ENCODE measurements at places on chromosomes 11 and 22.

GRCh38 chr11:111387363-111387762 is 8.3 kb upstream of the POU2AF1 start:
- no peak for DNase-seq

GRCh38 chr11:64084951-64085710 is 49.4 kb downstream of the FLRT1 start:
- no peak for DNase-seq

- DNase-seq, result peak; percentile 62
These were observed 658.2 kb downstream of the NTM start for GRCh38 chr11:132028380-132029240.

DNA sequence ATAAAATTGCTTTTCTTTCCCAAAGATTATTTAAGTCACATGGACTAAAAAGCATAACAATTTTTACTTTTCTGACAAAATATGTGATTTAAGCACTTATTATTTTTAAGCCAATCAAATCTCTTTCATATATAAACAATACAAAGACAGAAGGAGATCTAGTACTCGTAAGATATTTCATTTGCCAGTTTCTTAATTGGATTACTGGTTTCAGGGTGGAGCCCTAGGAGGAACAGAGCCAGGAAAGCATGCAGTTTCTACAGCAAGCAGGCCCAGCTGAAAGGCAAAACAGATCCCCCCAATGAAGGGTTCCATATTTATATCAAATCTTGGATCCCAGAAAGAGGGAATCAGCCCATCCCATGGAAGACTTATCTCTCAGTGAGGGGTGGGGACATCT is 177.0 kb downstream of the KIF18A start:
- no peak for DNase-seq

GRCh38 chr11:121554552-121554951 is 101.8 kb upstream of the SORL1-AS1 start:
- no peak for DNase-seq

GRCh38 chr11:19644316-19644715 is 68.3 kb upstream of the NAV2 start:
- peak; percentile 30 for DNase-seq

- no peak for DNase-seq
These were observed 23.0 kb downstream of the LIMK2 start for GRCh38 chr22:31235081-31235480.

- DNase-seq, result no peak
These were observed 19.9 kb downstream of the IL10RA start for GRCh38 chr11:118006153-118006534.

DNA sequence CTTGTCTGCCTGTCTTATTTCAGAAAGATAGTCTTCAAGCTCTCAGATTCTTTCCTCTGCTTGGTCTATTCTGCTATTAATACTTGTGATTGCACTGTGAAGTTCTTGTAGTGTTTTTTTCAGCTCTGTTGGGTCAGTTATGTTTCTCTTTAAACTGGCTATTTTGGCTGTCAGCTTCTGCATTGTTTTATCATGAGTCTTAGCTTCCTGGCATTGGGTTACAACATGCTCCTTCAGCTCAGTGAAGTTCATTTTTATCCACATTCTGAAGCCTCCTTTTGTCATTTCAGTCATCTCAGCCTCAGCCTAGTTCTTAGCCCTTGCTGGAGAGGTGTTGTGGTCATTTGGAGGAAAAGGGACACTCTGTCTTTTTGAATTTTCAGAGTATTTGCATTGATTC is 15.5 kb upstream of the DEPDC7 start:
- peak; percentile 92 for DNase-seq

- no peak for DNase-seq
These were observed 14.4 kb upstream of the OOSP1 start for GRCh38 chr11:59923813-59924212.

GRCh38 chr11:65591939-65592857 is 3.4 kb downstream of the KCNK7 start:
- DNase-seq, result no peak

DNA sequence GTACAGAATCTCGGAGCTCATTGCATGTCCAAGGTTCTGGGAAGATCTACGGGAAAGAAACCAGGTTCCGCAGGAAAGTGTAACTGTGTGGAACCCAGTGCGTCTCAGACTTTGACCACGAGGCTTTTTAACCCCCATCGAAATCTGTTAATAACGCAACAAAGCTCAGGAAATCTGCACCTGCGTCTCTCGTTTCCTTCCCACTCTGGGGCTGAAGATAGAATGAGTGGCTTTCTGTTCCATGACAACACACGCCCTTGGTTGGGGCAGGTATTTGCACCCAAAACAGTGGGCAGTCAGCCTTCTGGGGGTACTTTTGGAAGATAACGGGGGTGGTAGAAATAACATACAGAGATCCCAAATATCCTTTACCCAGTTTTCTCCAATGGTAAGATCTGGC is 38.5 kb downstream of the ISX start:
- DNase-seq, result no peak

DNA sequence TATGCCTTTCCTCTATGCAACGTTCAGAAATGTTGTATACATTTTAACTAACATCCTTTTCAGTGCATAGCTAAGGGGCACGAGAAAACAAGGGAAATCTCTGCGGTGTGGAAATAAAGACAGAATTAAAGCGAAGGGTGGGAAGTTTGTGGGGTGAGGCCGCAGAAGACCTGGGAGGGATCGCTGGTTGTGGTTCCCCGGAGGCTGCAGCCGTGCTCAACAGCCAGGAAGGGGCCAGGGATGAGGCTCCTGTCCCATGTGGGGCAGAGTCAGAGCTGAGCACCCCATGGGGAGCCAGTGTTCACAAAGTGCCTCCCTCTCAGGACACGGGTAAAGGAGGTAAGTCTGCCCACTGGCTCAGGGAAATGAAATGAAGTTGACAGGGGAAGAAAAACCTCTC is 67.5 kb downstream of the MYEOV start:
- no peak for DNase-seq

DNA sequence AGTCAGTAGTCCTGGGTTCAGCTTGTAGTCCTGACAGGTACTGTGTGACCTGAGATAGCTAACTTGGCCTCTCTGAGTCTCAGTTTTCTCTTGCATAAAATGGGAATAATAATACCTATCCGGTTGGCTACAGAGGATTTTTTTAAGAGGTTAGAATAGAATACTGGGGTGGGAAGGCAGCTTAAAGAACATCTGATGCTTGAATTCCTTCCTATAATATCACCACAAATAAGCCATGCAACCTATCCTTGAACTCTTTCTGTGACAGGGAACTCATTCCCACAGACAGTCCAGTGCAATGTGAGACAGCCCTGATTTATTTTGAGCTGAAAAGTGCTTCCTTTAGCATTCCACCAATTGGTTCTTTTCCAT is 110.1 kb downstream of the CCDC81 start:
- DNase-seq, result peak; percentile 69

DNA sequence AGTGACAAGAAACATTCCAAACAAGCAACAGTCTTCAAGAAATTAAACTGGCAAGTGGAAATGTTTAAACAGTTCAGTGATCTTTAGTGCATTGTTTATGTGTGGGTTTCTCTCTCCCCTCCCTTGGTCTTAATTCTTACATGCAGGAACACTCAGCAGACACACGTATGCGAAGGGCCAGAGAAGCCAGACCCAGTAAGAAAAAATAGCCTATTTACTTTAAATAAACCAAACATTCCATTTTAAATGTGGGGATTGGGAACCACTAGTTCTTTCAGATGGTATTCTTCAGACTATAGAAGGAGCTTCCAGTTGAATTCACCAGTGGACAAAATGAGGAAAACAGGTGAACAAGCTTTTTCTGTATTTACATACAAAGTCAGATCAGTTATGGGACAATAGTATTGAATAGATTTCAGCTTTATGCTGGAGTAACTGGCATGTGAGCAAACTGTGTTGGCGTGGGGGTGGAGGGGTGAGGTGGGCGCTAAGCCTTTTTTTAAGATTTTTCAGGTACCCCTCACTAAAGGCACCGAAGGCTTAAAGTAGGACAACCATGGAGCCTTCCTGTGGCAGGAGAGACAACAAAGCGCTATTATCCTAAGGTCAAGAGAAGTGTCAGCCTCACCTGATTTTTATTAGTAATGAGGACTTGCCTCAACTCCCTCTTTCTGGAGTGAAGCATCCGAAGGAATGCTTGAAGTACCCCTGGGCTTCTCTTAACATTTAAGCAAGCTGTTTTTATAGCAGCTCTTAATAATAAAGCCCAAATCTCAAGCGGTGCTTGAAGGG is 6.0 kb downstream of the MALAT1 start:
- DNase-seq, result peak; percentile 47

DNA sequence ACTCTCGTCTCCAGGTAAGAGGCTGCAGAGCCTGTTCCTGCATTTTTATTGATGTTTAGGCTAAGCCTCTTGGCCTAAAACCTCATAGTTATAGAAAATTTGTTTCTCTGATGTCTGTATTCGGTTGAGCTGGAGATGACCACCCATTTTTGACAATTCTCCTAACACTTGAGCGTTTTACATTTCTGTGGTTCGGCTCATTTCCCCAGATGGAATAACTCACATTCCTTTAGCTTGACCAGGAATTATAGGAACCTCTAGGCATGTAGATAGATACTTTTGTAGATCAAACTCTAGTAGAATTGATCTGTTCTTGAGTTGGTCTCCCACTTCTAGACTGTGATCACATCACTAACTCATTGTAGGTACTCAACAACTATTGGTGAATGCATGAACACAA is 172.6 kb upstream of the CADM1 start:
- DNase-seq, result peak; percentile 80

Data from AG10803 (cell line).